ENCODE measurements at places on chromosomes 13 and 19.

- DNase-seq, result no peak
Observed at GRCh38 chr19:41427647-41428480, 690 bp upstream of the B3GNT8 start.

DNA sequence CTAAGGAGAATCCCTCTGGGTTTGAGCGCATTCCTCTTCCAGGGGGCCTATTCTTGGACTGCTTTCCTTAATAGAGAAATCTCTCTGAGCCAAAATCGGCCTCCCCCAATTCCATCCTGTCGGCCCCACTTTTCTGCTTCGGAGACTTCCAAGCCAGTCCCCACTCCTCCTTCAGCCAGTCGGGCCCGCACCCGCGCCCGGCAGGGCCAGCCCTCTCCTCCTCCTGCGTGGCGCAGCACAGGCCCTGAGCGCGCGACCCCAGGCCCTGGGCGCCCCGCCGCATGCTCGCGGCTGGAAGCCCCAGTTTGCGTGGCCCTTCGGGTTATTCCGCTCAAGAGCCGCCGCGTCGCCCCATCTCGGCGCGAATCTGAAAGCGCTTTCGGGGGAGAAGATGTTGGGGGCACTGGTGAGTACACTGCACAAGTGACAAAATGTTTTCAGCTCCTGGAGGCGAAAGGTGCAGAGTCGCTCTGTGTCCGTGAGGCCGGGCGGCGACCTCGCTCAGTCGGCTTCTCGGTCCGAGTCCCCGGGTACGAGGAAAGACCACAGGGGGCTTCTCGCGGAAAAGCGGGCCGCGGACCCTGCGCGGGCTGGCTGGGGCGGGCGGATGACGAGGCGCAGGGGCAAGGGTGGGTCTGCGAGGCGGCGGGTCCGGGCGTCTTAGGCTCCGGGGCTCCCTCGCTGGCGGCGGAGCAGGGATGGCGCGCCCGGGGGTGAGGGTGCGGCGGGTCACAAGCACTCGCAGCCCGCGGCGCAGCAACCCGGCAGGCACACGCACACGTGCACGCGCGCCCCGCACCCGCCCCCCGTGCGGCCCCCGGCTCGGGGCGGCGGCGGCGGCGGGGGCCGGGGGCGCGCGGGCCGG, at the start of gene IL17D:
Gene IL17D, plus strand, starts transcription at position 785 of the 865 bp plus-strand sequence. CDS start 303 bp downstream, outside the sequence.
- peak; percentile 21 for DNase-seq

DNA sequence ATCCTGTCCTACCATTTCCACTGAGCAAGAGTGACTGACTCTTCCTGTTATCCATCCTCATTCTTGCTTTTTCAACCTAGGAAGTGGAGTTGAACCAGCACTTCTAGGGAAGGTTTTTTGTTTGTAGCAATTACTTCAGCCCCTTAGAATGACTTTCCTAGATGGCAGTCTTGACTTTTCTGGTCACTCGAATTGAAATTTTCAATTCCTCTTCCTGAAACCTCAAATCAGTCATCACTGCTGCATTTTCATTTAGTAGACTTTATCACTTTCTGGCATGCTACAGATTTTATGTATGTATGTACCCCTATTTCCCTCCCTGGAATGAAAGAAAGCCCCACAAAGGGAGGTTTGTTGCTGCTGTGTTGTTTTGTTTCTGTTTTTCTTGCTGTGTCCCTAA, 915.9 kb downstream of the PCDH17 start:
- DNase-seq, result no peak

DNA sequence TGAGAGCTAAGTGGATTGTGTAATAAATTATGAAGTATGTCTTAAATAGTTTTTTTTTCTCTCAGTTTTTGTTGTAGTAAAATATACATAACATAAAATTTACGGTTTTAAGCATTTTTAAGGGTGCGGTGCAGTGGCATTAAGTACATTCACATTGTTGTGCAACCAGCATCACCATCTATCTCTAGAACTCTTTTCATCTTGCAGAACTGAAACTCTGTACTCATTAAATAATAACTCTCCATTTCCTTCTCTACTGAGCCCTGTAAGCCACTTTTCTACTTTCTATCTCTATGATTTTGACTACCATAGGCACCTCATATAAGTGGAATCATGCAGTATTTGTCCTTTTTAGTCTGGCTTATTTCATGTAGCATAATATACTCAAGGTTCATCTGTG, 87.1 kb downstream of the GJA3 start:
- no peak for DNase-seq

DNA sequence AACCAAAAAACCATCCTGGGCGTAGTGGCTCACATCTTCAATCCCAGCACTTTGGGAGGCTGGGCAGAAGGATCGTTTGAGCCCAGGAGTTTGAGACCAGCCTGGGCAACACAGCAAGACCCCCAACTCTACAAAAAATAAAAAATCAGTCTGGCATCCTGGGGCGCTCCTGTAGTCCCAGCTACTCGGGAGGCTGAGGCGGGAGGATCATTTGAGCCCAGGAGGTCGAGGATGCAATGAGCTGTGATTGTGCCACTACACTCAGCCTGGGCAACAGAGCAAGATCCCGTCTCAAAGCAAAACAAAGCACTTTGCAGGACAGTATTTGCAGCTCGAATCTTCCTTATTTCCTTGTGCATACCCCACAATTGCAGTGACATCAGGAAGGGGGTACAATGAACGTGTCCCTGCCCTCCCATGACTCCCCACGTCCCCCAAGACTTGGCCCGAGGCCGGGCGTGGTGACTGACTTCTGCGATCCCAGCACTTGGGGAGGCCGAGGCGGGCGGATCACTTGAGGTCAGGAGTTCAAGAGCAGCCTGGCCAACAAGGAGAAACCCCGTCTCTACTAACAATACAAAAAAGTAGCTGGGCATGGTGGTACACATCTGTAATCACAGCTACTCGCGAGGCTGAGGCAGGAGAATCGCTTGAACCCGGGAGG, 870 bp downstream of the NDUFB7 start:
- no peak for DNase-seq

- no peak for DNase-seq
Observed at GRCh38 chr13:30827578-30827925, 78.5 kb upstream of the MEDAG start.

DNA sequence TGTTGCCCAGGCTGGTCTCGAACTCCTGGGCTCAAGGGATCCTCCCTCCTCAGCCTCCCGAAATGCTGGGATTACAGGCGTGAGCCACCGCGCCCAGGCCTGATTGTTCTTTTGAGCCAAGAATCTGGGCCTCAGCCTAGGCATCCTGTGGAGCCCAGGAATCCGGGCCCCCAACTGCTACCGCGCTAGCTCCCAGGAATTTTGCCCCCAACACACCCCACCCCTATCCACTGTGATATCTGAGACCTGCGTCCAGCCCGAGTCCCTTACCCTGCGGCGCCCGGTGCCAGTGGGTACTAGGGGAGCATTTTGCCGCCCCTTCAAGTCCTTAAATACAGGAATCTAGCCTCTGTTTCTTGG, 838 bp upstream of the MYADM start:
- no peak for DNase-seq

DNA sequence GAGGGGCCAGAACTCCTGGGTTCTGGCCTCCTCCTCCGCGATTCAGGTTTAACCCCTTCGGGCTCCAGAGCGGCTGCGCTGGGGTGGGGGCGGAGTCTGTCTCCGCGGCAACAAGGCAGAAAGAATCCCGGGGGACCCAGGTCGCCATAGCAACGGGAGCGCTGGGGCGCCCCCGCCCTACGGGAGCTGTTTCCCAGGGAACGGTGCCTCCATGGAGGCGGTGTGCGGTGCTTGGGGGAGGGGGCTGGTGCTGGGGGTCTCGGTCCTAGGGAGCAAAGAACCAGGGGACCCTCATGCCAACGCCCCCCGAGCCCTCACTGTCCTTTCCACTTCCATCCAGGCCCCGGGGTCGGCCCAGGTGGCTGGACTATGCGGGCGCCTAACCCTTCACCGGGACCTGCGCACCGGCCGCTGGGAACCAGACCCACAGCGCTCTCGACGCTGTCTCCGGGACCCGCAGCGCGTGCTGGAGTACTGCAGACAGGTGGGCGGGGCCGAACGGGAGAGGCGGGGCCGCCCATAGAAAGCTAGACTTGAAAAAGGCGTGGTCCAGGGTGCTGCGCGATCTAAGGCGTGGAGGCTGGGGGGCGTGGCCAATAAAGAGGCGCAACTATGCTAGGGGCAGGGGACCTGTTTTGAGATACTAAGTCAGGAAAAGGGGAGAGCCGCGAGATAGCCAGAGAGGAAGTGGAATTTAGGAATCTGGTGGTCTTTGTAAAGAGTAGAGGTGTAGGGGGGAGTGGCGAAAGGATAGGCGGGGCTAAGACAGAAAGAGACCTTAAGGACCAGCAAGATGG, 1.2 kb downstream of the APLP1 start:
- DNase-seq, result peak; percentile 41

- DNase-seq, result no peak
Observed at GRCh38 chr19:33621811-33622504, at the start of gene CHST8. CHST8 (plus strand) TSS chr19:33621953; CDS start chr19:33689262, 67,309 bp downstream.

DNA sequence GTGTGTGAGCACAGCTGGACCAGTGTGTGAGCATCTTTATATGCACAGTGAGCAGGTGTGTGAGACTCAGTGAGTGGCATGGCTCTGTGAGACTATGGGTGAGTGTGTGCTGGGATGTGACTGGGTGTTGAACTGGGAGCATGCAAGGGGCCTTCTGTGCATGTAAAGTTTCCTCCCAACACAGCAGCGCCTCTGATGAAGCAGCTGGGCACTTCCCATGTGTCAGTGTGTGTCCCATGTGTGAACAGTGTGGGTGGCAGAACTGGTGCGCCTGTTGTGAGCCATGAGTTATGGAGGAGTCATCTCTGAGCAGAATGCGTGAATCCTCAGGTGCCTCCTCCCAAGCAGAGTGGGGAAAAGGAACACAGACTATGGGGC, 24.1 kb downstream of the LGALS16 start:
- no peak for DNase-seq

DNA sequence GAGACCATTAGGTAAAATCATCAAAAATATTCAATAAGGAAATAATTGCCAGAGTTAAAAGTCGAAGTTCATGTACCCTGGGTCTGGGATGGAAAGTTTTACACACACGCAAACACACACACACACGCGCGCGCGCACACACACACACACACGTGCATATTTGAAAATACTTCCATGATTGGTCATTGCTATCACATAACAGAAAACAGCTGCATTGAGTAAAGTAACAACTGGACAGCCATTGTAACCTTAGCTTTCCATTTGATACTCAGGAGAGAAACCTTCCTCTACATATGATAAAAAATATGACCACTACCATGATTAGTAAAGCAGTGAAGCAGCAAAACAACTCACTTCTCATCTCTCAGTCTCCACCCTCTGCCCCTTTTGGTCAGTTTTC, 490.0 kb upstream of the SGCG start:
- no peak for DNase-seq

DNA sequence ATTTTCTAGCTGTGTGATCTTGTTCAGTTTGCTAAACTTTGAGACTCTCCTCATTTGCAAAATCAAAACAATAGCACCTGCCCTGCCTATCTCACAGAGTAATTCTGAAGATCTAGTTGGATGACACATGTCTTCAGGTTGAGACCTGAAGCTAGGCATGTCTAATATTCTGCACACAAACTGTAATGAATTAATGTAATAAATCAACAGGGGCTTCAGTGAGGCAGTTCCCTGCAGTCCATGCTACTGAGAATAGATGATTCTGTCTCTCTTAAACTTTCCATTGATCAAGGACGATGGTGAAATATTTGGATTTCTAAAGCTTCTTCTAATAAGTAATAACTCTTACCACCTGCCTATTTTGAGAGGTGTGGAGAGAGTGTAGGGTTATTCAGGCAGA, 268.1 kb upstream of the TMTC4 start:
- no peak for DNase-seq

DNA sequence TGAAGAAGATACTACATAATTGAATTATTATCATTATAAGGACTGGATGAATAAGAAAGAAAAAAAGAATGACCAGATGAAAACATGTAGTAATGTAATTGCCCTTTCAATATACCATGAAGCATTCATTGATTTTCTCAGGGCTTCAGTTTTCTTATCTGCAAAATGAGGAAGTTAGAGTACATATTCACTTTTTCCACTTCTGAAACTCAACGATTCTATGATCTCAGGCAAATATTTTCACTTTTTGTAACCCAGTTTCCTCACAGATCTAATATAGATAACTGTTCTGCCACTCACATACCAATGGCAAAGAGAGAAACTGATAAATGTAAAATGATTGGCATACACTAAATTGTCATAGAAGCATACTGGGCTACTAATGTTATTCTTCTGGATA, 856.6 kb upstream of the KLHL1 start:
- DNase-seq, result no peak

DNA sequence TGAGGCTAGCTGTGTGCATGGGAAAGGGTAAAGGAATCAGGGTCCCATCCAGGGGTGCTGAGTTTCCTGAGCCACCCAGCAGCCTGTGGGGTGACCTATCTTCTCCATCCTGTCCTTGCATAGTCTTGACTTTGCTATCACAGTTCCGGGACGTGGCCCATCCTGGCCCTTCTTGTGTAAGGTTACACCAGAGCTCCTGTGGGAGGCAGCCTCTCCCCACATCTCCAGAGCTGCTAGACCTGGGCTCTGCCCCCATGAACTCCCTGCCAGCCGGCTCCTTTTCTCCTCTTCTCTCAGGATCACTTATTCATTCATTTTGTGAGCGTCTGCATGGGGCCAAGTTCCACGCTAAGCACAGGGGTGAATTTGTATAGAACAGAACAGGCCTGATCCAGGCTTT, 238.9 kb downstream of the TSHZ3 start:
- DNase-seq, result no peak

GRCh38 chr19:6071875-6072274, 38.4 kb downstream of the RFX2 start:
- DNase-seq, result no peak

DNA sequence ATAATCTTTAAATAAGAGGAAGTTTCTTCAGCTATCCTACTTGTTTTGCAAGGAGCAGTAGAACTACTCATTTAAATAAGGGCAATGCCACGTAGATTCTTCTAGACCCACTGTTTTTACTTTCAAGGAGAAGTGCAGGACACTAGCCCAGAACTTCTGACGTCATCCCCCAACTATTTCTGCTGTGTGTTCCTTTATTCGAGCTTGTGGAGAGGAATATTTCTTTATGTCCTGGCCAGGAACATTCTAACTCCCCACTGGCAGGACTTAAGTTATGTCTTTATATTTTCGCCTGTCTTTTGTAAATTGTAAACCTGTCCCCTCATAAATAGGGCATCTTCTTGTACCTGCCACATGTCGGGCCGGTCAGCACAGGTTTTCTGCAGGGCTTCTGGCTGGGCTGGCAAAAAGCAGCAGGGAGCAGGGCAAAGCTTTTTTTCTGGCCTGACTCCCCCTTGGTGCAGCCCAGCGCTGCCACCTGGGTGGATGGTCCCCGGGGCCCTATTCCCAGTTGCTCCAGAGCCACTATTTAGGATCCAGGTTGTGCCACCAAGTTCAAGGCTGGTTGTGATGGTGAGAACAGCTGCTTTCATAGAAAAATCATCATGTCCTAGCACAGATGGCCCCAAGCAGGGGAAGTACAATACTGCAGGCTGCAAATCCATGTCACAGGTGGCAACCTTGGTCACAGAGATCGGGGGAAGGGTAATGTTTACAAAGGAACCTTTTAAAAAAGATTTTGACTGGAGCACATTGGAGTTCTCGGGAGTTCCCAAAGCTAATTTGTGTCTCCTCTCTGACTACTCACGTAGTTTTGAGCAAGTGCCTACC, 1.8 kb downstream of the MBNL2 start:
- DNase-seq, result no peak

Data from activated CD8-positive, alpha-beta memory T cell treated with anti-CD3 and anti-CD28 coated beads for 4 hours (primary cell).